ENCODE measurements at places on chromosomes 5 and 9.

DNA sequence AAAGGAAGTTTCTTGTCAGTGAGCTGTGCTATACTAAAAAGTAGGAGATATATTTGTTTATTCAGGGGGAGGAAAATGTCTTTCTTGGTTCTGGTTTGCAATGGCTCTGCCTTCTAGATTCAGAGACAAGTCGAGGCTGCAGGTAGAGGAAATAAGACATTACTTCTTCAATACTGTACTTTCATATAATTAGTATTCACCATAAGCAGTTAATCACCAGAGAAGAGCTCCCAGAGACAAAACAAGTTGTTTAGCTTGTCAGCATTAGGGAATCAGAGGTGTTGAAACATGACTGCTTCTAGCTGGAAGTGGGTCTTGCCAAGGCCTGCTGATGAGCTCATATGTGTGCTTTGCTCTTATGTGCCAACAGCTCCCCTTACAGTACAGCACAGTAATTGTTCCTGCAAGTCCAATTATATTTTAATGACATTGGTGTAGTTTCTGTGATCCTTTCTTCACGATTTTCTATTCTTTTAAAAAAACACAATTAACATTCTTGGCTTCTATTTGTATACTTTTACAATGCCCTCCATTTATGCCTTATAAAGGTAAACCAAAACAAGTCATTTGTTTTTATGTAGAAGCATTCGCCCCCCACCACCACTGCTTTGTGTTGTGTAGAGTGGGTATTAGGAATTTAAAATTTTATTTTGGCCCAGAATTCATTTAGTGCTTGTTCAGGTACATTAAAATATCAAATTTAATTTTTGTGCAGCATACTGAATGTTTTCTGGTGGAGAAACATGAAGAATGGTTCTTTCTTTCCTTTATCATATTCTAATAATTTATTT, 112.2 kb downstream of the RPS23 start:
- no peak for DNase-seq

- no peak for DNase-seq
These were observed 100.4 kb upstream of the C9orf72 start for GRCh38 chr9:27673641-27674040.

GRCh38 chr9:1047591-1048230, 2.4 kb upstream of the DMRT2 start:
- no peak for DNase-seq

GRCh38 chr5:154202379-154203260, 12.1 kb downstream of the GALNT10 start:
- no peak for DNase-seq

DNA sequence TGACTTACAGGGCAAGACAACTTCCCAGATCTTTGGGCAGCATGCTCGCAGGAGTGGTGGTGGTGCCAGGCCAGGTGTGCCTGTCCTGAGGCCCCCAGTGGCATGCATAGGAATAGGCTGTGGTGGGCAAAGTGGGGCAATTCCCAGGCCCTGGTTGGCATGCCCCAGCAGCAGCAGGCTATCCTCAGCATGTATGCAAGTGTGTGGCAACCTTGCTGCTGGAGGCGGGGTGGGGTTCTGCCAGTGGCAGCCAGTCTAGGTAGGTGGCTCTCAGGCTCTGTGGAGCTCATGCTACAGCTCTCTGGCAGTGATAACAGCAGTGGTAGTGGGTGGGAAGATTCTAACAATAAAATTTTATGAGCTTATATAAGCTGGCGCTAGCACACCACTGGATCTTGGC, 27.7 kb upstream of the C6 start:
- DNase-seq = no peak

- DNase-seq = no peak
These were observed 64.1 kb upstream of the FCN1 start for GRCh38 chr9:134981829-134982228.

DNA sequence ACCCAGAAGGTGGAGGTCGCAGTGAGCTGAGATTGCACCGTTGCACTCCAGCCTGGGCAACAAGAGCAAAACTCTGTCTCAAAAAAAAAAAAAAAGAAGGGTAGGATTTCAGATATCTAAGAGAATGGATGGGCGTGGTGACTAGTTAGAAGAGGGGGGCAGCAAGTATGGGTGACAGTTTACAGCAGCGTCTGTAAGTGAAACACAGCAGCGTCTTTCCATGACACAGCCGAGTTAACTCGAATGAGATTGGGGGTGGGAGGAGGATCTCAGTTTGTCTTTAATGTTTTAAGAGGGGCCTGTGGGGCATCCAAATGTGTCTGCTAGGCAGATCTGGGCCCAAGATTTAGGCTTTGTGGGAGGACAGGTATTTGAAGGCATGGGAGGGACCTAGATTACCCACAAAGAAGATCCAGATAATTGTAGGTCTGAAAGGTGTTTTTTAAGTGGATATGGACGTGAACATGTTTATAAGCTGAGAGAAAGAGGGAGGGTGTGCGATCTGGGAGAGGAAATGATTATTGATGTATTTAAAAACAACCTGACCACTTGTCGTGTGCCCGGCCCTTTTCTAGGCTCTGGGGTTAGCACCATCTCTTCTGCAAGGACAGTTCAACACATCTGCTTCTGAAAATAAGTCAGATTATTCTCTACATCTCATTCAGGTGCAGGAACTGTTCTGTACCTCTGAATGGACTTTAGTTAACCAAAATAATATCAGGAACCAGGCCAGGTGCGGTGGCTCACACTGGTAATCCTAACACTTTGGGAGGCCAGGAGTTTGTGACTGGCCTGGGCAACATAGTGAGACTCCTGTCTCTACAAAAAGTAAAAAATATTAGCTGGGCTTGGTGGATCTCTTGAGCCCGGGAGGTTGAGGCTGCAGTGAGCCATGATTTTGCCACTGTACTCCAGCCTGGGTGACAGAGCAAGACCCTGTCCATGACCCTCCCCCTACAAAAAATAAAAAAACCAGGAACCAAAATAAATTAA, 2.5 kb downstream of the CEP78 start:
- DNase-seq = no peak

DNA sequence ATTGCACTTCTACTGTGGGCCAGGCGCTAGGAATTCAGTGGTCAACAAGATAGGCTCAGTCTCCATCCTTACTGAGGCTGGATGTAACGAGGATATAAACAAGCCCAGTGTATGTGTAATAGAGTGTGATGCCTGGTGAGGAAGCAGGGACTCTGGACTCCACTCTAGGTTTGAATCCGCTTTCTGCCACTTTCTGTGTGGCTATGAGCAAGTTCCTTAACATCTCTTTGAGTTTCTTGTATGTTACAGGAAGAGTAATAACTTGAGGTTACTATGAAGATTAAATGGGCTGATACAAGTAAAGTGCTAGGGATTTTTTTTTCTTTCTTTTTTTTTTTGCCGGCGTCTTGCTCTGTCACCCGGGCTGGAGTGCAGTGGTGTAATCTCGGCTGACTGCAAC, 12.4 kb downstream of the DOCK2 start:
- no peak for DNase-seq

- no peak for DNase-seq
These were observed 473.5 kb downstream of the ACTL7B start for GRCh38 chr9:108382310-108382709.

DNA sequence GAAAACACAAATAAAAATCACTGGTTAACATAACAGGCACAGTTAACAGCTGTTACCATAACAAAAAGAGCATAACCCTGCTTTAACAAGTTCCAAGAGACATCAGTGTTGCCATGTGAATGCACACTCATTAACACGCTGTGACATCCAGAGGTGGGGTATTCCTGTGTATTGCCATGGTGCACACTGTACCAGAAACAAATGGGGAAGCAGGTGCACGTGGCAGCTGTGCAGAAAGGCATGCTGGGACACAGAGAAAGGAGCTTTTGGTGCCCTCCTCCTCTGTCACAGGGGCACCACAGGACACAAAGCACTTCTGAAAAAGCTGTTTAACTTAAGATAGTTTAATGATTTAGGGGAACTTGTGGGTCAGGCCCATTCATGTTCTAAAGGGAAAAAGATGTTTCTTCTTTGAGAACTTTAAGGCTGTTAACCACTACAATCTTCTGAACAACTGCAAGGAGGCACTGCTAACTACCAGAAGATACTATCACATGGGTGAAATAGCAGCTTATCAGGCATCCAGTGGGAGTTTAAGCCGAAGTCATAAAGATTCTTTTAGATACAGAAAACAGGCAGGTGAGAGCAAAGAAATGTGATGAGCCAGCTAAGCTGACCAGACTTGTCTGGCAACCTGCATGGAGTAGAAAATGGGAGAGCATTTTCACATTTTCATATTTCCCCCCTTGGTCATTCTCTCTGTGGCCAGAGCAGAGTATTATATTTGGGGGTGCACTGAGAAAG, 56.4 kb upstream of the GOLPH3 start:
- no peak for DNase-seq

DNA sequence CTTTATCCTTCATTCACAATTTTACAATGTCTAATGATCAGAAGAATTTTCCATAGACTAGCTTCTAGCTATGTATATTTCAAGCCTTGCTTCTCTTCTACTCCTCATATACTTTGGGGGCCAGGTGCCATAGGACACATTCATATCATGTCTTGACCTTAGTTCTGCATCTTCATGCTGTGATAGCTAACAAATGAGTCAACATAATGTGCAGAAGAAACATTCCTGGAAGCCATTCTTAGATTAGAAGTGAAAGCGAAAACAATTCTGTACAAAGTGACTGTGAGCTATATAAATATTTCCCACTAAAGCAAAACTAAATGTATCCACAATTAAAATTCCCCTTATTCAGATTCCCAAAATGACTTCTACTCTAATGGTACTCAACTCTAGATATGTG, 320.2 kb upstream of the NREP start:
- DNase-seq = no peak

GRCh38 chr5:158638396-158638795, 461.3 kb downstream of the EBF1 start:
- no peak for DNase-seq

- no peak for DNase-seq
These were observed 8.8 kb upstream of the UBE2QL1 start for GRCh38 chr5:6439588-6440550.

GRCh38 chr9:133715866-133716563, 22.1 kb downstream of the SARDH start:
- DNase-seq = no peak

DNA sequence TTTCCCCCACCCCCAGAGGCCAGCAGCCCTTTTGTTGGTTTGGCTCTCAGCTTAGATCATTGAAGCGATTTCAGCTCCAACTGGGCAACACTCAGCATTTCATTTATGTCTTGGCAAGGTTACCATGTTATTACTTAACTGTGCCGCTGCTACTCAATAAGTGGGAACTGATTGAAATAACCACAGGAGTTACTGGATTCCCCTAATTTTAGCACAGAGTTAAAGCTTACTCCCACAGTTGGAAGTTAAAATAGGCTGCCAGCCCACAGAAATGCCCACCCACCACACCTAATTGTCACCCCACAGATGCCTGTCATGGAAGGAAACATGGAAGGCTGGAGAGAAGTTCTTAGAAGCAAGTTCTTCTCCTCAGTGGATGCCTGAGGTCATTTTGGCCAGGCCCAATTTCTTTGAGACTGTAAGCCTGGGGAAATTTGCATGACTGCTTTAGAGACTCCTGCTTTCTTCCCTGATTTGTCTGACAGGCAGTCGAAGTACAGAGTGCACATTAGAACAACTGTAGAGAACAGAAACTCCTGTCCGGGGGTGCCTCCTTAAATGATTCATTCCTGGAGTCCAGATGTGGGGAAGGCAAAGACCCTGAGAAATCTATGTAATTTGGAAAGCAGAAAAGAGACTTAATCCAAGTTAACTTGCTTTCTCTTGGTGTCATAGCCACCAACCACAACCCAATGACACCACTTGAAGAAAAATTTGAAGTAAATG, 370.0 kb downstream of the ZSWIM6 start:
- DNase-seq = no peak

DNA sequence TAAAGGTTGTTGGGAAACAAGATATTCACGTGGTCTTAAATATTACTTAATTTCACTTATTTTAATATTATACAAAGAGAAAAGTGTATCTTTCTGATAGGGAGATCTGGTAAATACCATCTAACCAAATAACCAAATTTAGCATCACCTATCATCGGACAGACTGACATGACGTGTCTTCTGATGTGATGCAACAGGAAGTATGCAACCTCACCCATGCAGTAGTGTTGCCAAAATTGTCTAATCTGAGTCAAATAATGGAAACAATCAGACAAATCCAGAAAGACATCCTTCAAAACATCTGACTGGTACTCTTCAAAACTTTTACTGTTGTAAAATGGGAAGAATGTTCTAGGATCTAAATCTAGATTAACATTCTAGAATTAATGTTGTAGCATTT, 148.0 kb downstream of the FGF1 start:
- DNase-seq = no peak

GRCh38 chr9:124231095-124231737, 26.5 kb upstream of the NEK6 start:
- no peak for DNase-seq

DNA sequence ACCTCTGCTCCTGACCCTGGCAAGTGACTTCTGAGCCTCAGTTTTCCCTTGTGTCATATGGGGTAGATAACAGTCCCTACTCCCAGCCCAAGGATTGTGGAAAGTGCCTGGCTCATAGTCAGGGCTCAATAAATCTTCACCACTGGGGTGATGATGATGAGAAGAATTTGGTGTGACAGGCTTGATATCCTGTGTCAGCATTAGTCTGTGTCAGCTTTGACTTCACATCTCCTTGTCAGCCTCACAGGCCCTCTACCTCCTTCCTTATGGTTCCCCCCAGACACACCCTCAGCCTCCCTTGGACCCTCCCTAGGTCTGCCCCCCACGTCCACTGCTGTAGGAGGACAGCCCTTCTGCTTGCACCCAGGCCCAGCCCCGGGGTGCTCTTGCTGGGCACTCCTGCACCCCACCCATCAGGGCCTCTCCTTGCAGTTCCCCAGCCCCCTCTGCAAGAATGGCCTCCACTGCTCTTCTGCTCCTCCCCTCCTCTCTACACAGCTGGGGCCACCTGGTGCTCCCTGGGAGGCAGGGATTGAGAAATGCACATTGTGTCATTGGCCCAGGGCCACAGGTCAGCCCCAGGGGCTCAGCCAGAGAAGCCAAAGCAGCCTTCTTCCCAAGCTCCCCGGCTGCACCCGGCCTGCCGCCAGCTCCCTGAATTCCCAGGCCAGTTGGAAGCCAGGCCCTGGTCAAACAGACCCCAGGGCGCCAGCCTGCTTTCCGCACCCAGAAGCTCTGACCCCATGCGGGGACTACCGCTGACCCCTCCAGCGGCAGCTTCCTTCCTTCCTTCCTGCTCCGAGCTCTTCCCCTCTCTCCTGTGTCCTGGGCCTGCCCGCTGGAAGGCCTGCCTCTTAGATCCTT, 7.7 kb downstream of the FGFR4 start:
- no peak for DNase-seq

DNA sequence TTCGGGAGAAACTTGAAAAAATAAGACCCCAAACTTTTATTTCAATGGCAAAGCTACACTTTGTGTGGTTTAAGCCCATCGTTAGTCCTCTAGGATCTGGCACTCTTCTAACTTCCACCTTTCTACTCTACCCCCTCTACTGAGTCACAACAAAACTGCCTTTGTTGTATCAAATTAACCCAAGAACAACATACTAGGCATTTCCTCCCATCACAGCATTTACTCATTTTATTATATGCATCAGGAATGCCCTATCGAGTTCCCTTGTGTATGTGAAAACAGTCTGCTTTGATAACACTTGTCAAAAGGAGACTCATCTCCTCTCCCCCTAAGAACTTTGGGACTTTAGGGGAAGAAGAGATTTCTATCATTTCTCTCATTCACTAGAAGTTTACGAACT, 158.9 kb upstream of the FREM1 start:
- DNase-seq = no peak

- DNase-seq = no peak
These were observed 28.4 kb downstream of the SKP1 start for GRCh38 chr5:134148316-134148715.

- no peak for DNase-seq
These were observed 188.7 kb upstream of the TLE4 start for GRCh38 chr9:79383096-79383495.
